Fibroblast of skin of left quadriceps (primary cell): ENCODE measurements at places on chromosomes 13 and 19.

GRCh38 chr13:53778937-53779336, 750.3 kb downstream of the OLFM4 start:
- no peak for DNase-seq

DNA sequence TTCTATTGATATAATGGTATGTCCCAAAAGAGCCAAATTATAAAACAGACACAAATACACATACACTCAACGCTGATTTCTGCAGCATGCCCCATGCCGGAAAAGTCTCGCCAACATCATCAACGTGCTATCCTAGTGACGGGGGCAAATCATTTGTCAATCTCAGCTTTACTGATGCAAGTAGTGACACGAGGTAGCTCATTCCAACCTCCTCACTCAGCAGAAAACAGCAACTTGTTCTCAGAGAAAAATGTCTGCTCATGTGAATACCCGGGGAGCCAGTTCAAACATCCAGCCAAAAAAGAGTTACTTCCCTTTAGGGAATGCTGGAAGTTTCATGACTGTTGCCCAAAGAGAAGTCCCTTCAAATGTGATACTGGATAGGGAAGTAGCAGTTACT, 46.3 kb downstream of the SOX21 start:
- DNase-seq = no peak

DNA sequence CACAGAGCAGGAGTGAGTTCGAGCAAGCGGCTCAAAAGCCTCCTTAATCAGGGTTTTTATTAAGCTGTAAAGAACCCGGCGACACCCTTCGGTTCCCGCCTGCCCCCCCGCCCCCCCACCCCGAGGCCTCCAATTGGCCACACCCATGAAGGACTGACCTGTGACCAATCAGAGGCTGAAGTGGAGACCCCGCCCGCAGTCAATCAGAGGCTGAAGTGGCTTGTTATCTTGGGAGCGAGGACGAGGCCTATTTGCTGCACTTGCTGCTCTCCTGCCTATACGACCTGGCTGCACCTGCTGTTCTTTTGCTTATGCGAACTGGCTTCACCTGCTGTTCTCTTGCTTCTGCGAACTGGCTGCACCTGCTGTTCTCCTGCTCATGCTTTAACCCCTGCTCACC, 844.9 kb downstream of the OLFM4 start:
- DNase-seq = no peak

- no peak for DNase-seq
Measured at GRCh38 chr19:56813531-56813930, 27.0 kb downstream of the PEG3 start.

DNA sequence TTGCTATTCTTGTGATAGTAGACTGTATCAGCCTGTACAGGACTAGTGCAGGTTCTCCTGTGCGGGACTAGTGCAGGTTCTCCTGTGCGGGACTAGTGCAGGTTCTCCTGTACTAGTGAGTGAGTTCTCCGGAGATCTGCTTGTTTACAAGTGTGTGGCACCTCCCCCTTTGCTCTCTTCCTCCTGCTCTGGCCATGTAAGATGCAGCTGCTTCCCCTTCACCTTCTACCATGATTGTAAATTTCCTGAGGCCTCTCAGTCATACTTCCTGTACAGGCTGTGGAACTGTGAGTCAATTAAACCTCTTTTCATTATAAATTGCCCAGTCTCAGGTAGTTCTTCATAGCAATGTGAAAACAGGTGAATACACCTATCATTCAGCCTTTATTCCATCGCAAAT, 289.6 kb downstream of the TEX29 start:
- no peak for DNase-seq

GRCh38 chr19:18833141-18833476, 1.4 kb downstream of the UPF1 start:
- DNase-seq = no peak

GRCh38 chr19:49570997-49571676, 9.2 kb downstream of the NOSIP start:
- no peak for DNase-seq

DNA sequence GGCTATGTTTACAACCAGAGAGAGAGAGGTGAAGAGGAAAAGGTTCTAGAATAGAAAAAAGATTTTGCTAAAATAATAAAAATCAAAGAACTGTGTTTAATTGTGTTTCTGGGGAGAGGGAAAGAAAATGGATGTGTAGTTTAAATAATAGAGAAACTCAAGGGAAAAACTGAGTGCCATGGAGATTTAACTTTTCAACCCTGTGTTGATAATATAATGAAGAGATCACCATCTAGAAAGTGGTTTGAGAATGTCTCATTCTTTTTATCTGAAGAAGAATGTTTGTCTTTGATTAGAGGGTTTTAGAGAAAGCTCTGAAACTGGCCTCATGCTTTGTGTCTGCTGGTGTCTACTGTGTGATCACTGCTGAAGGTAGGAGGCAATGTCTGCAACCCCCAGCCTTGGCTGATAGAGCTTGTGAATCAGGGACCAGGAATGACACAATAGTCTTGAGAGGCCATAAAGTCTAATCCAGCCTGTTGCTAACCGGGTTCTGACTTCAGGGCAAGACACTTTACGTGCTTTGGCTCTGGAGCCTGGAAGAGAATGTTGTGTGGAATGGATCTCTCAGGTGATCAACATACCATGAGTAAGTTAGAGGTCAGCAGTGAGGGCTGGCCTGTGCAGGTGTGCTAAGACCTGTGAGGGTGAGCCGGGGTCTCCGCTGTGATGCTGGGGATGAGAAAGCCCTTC, 5.4 kb downstream of the COL4A2 start:
- peak; percentile 80 for DNase-seq

- no peak for DNase-seq
Measured at GRCh38 chr19:49264258-49264657, 60.7 kb downstream of the SLC6A16 start.

DNA sequence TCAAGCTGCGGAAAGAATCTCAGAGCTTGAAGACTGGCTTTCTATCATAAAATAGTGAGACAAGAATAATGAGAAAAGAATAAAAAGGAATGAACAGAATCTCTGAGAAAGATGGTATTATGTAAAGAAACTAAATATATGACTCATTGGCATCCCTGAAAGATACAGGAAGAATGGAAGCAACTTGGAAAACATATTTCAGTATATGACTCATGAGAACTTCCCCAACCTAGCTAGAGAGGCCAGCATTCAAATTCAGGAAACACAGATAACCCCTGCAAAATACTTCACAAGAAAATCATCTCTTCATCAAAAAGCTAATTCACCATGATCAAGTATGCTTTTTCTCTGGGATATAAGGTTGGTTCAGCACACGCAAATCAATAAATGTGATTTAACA, 2318.0 kb downstream of the PCDH9 start:
- DNase-seq = peak; percentile 68

- no peak for DNase-seq
Measured at GRCh38 chr13:86051134-86052103, 252.2 kb upstream of the SLITRK6 start.

GRCh38 chr13:100544866-100545683, 43.5 kb downstream of the GGACT start:
- no peak for DNase-seq

- no peak for DNase-seq
Measured at GRCh38 chr19:55956431-55956830, 8.8 kb downstream of the NLRP8 start.

DNA sequence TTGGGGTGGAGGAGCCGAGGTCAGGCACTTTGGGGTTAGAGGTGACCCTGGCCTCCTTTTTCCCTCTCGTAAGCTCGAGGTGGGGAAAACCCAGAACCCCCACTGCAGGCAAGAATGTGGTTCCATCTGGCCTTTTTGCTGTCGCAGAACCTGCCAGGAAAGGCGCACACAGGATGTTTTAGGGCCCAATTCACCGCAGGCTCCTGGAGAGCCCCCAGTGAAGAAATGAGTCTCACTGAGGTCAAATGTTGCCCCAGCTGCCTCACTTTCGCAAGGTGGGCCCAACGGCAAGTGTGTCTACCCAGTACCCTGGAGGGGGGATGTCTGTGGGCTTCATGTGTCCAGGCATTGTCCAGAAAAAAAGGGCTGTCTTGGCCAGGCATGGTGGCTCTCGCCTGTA, 61.8 kb downstream of the PEX11G start:
- DNase-seq = no peak

DNA sequence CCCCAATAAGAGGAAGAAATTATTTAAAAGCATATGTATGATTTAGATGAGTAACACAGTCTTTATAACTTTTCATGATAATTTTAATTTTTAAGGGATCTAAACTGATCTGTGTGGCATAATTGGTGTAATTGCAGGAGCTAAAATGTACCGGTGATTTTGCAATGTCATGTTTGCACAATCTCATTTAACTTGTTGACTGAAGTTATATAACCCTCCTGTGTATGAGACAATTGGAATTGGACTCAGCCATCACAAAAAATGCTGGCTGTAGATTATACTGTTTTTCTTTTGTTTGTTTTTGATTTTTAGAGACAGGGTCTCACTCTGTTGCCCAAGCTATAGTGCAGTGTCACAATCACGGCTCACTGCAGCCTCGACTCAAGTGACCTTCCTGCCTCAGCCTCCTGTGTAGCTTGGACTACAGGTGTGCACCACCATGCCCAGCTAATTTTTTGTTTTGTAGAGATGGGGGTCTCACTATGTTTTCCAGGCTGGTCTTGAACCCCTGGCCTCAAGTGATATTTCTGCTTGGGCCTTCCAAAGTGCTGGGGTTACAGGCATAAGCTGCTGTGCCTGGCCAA, 26.1 kb downstream of the FGF9 start:
- no peak for DNase-seq

DNA sequence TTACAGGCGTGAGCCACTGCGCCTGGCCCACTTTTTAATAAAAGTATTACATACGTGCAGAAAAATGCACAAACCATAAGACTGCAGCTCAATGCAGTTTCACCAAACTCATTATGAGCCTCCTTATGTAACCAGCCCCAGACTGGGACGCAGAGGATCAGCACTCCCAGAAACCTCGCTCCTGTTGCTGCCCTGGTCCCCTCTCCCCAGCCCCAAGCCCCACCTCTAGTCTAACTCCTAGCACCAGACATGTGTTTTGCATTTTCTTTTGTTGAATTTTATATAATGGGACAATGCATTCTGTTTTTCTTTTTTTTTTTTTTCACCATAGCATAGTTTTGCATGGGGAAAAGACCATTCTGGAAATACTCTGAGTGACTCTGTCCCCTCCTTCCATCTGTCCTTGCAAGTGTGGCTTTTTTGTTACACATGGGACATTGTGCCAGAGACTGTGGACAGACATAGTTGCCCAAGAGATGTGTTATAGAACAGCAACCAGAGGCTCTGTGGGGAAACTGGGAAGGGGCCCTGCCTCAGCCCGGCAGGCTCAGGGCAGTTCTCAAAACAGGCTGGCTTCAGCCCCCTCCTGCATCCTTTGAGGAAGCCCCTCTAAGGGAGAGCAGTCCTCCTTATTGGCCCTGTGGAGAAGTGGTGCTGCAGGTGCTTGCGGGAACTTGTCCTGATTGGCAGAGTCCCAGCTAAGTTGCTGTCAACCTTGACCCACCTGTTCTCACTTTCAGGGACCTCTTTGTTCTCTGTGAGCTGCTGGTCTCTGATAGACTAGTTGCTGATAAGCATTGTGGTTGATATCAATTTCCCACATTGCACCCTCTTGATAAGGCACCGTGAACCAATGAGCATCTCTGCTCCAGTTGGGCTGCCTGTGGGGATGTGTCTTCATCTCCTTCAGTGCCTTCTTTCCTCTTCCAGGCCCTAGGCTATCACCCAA, 13.8 kb upstream of the OLFM4 start:
- no peak for DNase-seq

GRCh38 chr19:2624537-2625091, 77.9 kb downstream of the GNG7 start:
- DNase-seq = no peak

DNA sequence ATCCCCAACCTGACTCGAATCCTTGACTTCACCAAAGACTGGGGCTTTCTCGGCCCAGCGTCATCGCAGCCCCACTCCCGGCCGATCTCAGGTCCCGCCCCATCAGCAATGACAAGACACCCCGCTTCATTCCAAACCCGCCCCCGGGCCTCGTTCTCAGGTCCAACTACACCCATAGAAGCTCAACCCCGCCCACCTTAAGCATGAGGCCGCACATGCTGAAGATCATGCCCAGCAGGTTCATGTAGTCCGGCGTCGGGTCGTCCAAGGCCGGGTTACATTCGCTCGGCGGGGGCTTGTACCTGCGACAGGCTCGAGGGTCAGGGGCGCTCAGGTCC, 2.3 kb downstream of the WDR83 start:
- DNase-seq = no peak

GRCh38 chr13:23811366-23812062, 77.7 kb downstream of the MIPEP start:
- DNase-seq = no peak

- DNase-seq = peak; percentile 83
Measured at GRCh38 chr19:8569066-8569771, 8.0 kb downstream of the MYO1F start.

DNA sequence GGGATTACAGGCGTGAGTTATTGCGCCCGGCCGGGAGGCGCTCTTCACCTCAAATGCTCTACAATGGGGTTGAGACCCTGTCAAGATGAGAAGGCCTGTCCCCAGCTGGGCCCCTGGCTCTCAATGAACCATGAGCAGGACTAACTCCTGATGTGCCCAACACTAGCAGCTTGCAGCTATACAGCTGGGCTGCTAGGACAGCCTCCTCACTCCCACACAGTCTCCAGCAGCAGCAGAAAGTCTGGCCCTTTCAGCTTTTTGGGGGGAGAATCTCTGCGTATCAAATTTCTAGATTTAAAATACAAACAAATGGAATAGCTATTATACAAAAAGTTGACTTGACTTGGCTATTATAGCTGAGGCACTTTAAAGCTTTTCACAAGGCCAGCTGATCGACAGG, 30.2 kb downstream of the TMTC4 start:
- DNase-seq = no peak

DNA sequence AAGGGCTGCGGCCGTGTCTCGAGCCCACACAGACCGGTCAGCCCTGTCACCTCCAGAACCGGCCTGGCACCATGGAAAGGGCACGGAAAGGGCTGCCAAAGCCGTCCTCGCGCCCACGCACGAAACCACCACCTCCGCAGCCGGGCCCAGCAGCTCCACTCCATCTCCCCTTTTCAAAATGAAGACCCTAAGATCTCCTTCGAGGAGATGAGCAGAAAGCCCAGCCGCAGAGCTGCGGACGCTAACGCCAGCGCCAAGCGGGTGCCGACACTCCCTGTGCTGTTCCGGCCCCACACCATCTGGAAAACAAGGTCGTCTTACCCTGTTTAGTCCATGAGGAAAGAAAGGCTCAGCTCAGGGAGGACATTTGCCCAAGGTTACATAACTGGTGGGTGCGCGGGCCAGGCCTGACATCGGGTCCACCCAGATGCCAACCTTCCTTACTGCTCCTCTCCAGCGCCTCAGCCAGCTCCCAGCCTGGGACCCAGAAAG, 131.1 kb downstream of the FOXO1 start:
- DNase-seq = no peak

- no peak for DNase-seq
Measured at GRCh38 chr13:47092202-47092601, 195.3 kb upstream of the HTR2A start.
